ENCODE measurements at places on chromosomes 1 and 21. TPM values are rescaled to one million over a fixed set of nuclear protein-coding genes. Genes with fewer than 3 reads are reported as not detected.

DNA sequence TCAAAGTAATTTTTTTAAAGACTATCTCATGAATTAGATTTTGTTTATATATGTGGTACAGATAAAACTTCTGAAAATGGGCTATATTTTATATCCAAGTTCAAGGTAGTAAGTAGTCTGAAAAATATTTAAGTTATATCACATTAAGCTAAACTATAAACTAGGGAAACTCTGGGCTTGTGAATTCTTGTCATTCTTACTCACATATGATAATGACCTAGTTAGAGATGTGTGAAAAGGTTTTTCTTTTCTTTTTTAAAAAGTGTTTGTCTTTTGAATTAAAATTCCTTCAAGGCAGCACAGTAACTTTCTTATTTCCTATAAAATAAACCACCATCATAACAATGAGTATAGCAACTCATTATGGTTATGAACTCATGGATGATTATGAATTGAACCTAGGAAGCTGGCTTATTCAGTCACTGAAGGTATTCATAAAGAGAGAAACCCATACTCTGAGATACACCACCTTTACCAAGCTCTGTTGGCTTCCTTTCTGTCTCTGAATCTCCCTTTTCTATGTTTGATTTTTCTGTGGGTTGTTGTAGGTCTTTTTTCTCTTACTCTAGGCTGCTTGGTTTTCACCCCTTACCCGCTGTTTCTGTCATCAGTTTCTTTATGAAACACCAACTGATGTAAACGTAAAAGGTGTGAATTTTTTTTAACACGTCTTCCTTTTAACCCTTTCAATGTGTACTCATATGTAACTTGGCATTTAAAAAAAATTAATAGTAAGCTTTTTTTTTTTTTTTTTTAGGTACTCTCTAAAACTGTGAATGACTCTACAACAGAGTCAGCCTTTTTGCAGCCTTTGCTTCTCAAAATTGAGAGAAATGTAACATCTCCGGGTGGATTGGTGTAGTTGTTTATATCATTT lies 25.2 kb downstream of the IL12RB2 start:
- DNase-seq = no peak

GRCh38 chr1:169571450-169571849 lies 14.8 kb downstream of the F5 start:
- DNase-seq = no peak

GRCh38 chr1:86703696-86704457 lies 499 bp upstream of the SH3GLB1 start:
- DNase-seq = peak; percentile 37

DNA sequence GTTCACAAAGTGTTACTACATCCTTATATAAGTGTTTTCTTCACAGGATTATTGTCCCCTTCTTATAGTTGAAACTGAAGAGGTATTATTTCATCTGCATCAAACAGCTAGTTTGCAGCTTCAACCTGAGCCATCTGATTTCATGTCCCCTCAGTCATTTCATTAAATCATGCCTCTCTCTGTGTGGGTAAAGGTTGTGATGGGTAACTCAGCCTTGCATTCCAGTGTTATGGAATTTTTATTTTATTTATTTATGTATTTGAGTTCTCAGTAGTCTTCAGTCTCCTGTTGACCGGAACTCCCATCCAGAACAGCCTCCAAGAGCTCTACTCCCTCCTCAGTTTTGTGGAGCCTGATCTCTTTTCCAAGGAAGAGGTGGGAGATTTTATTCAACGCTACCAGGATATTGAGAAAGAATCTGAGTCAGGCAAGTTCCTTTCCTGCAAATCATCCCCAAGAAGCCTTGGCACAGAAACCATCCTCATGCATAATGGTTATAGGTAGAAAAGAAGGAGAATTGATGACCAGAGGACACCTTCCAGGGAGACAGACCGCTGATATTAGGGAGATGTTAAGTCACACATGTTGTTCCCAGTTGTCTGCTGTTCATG lies 21.8 kb downstream of the CHD1L start:
- peak; percentile 79 for DNase-seq

IGFN1 gene
- total RNA-seq = 0.05 TPM

KRTAP7-1 gene
- total RNA-seq = not detected

Measured in MCF 10A (cell line).